ENCODE measurements at places on chromosomes 2 and 18. TPM values are rescaled to one million over a fixed set of nuclear protein-coding genes. Genes with fewer than 3 reads are reported as not detected.
A peak's percentile ranks its signal among the peaks of the same experiment; 100 is the strongest.

DNA sequence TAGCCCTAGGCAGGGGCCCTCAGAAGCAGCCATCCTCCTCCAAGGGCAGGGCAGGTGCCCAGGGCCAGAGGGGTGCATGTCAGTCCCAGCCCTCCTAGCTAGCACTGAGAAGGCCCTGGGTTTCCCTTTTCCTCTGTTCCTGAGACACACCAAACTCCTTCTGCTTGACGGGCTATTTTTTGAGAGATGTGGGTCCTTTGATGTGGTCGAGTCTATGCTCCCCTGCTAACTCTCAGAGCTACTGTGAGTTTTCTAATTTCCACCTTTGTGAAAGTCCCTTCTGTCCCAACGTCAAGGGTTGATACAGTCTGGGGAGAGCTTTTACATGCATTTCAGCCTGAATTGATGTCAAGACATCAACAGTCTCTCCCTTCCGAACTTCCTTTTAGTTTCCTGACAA lies 51.4 kb downstream of the TRPM8 start:
- no peaks in the 10 kb centered on the region for H3K4me1 ChIP-seq
- H3K36me3 ChIP-seq: no peaks in the 10 kb centered on the region
- no peak overlapping the region for H3K27ac ChIP-seq
- H3K27me3 ChIP-seq: no peaks in the 10 kb centered on the region
- no peak overlapping the region for H3K4me3 ChIP-seq

The SNORC gene
- not detected for polyA plus RNA-seq

The SOWAHC gene
- polyA plus RNA-seq: 3.4 TPM

DNA sequence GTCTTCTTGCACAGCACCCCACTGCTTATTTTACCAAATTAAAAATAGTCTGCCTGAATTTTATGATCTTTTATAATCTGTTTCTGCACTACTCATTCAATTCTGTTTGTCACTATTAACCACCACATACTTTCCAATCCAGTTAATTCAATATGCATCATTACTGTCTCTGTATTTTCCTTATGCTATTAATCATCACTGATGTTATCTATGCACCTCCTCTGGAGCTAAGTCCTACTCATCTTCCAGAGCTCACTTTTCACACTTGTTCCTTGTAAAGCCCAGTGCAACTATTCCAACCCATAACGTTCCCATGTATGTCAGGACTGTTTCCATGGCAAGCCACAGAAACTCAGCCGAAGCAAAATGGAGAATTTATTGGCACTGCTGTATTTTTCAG lies 713.6 kb downstream of the PLCL1 start:
- H3K36me3 ChIP-seq: no peaks in the 10 kb centered on the region
- H3K4me1 ChIP-seq: no peaks in the 10 kb centered on the region

DNA sequence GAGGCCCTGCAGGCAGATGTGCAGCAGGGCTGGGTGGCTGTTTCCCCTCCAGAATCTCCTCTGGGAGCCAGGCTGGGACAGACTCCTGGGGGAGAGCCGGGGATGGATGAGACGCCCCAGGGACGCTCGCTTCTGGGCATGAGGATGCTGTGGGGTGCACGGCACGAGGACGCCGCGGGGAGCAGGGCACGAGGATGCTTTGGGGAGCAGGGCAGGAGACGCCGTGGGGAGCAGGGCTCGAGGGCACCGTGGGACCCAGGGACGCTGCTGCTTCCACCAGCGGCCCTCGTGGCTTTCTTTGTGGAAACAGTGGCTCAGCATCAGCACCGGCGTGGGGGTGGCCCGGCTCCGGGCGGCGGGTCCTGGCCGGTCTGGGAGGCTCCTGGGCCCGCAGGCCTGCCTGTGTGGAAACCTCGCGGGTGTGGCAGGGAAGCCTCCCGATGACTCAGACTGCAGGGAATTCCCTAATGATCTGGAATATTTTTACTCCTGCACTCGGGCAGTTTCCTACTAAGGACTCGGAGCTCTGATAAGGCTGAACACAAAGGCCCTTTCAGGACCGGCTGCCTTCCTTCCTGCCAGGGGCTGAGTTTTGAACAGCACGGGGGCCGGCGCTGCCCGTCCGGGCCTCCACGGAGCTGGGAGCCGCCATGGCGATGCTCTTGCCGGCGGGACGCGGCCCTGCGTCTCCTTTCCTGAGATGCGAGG lies 62.6 kb downstream of the NFATC1 start:
- peaks cover 62% of the 10 kb centered on the region for H3K36me3 ChIP-seq
- no peaks in the 10 kb centered on the region for H3K27me3 ChIP-seq
- no peak overlapping the region for H3K4me3 ChIP-seq

GRCh38 chr2:68487773-68488355 lies 20.5 kb downstream of the APLF start:
- H3K4me3 ChIP-seq: no peak overlapping the region
- no peaks in the 10 kb centered on the region for H3K27me3 ChIP-seq
- H3K27ac ChIP-seq: no peak overlapping the region
- no peaks in the 10 kb centered on the region for H3K4me1 ChIP-seq
- DNase-seq: peak; percentile 27
- no peaks in the 10 kb centered on the region for H3K36me3 ChIP-seq

The C1QL2 gene
- not detected for polyA plus RNA-seq

DNA sequence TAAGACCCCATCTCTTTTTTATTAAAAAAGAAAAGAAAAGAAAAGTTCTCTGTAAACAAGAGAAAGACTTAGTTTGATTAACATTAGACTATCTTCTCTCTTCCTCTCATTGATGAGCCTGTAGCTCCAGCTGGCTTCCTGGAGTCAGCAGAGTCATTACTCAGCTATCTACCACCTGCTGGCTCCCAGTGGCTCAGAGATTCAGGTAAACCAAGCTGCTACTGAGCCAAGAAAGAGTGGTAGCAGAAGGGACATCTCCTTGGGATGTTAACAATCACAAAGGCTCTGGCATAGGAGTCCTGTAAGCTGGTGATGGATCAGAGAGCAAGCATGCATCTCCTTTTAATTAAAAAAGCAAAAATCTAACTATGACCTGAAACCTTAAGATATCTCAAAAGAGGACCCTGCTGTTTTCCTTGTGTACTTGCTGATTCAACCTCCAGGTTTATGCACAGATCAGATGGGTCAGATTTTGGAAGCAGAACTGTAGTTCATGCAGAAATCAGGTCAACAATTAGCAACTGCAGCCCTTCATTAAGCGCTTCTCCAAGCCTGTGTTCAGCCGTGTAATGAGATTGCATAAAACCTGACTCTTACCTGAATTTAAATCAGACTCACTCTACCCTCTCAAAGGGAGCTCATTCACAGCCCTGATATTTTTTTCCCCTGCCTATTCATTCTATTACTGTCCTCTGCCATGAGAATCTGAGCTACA lies 225.8 kb downstream of the RNF152 start:
- H3K27ac ChIP-seq: no peak overlapping the region
- DNase-seq: no peak
- no peaks in the 10 kb centered on the region for H3K4me1 ChIP-seq
- H3K4me3 ChIP-seq: no peak overlapping the region
- H3K36me3 ChIP-seq: no peaks in the 10 kb centered on the region

DNA sequence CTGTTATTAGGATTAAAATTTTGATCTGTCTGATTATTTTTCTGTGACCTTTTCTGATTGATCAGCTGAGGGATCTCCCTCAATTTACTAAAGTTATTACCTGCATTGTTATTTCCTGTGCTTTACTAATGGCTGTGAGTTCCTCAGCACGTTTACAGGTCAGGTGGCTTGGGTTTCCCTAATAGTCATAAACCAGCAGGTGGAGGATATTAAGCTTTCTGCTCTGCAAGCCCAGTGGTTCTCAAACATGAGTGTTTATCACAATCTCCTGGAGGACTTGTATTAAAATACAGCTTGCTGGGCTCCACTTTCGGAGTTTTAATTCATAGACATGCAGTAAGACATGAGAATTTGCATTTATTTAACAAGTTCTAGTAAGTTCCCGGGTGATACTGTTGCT lies 22.4 kb upstream of the UGP2 start:
- DNase-seq: no peak
- H3K27me3 ChIP-seq: no peaks in the 10 kb centered on the region
